ENCODE measurements at places on chromosomes 5 and 9.

DNA sequence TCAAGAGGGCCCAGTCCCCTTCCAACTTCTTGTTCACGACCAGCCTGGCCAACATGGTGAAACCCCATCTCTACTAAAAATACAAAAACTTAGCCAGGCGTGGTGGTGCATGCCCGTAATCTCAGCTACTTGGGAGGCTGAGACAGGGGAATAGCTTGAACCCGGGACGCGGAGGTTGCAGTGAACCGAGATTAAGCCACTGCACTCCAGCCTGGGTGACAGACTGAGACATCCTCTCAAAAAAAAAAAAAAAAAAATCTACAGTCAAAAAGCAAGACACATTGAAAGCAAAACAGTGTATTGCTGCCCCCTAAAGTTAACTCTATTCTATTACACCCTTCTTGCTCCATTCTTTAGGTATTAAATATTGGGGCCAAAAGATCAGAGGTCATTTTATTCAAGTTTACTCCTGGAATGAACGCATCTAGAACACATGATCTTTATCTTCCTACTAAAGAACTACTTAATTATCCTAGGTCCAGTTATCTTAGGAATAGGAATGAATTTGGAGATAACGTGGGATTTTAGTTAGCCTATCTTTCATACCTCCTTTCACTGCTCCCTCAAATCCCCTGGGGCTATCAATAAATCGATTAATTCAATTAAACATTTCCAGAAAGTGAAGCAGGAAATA, 2.4 kb downstream of the ATG12 start:
- DNase-seq: no peak

GRCh38 chr5:21810737-21811316, 1042.3 kb downstream of the CDH12 start:
- no peak for DNase-seq

GRCh38 chr9:135581636-135582426, 20.3 kb downstream of the PAEP start:
- no peak for DNase-seq

DNA sequence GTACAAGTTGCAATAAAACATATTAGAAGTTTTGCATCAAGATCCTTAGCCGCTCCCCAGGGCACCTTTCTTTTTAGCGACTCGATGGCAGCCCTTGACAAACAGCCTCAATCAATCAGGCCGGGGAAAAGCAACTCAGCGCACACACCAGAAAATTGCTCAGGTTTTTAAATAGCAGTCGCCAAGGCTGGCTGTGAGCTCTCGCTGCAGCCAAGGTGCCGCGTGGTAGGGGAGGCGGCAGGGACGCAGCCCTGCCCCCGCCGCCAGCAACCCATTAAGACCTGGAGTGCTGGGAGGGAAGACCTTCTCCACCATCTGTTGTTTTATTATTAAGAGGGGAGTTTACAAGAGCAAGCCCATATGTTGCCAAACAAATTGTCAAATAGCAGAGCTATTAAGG, 22.6 kb downstream of the ASS1 start:
- DNase-seq: no peak

GRCh38 chr5:82163452-82164175, 114.5 kb downstream of the RPS23 start:
- no peak for DNase-seq

DNA sequence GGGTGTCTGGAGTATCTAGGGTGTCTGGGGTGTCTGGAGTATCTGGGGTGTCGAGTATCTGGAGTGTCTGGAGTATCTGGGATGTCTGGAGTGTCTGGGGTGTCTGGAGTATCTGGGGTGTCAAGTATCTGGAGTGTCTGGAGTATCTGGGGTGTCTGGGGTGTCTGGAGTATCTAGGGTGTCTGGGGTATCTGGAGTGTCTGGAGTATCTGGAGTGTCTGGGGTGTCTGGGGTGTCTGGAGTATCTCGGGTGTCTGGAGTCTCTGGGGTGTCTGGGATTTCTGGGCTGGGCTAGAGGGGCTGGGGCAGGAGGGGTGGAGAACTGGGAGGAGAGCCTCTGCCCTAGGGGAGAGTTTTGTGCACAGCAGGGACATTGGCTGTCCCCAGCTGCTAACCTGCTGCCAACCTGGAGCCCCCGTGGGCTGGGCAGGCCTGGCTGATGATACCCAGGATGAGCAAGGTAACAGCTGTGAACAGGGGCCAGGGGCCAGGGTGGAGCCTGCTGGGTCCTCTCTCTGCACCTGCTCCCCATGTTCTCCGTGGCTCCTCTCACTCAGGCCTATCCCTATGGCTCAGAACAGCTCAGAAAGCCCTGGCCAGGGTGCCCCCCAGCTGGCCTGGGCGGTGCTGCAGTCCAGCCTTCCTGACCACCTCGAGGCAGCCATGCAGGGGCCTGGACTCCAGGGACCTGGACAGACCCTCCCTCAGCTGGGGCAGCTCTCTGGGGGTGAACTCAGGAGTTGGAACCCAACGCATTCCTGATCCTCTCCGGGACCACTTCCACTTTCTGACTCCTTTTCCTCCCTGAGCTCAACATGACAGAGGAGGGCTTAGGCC, 29.9 kb downstream of the LHX3 start:
- DNase-seq: no peak

- no peak for DNase-seq
Observed at GRCh38 chr9:70567511-70567910, 153.1 kb upstream of the KLF9 start.

DNA sequence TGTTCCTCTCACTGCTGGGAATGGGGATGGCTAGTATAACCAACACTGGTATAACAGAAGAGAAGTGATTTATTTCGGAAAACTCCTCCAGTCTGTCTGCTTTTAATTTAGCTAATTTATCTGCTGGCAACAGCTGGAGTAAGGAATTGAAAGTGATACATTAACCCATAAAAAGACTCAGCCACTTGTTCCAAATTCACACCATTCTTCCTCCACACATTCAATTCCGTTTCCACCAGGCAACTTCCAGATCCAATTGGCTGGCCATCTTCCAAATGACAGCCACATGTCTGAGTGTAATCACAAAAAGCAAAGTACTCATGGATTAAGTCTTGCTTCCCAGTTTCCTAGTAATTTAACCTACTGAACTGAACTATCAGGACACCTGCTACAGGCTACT, 77.1 kb upstream of the RETREG1 start:
- no peak for DNase-seq

GRCh38 chr9:112846528-112847488, 43.9 kb downstream of the SLC46A2 start:
- no peak for DNase-seq
